NCI-H1105 (cell line): ENCODE measurements at places on chromosomes 7 and 10.

DNA sequence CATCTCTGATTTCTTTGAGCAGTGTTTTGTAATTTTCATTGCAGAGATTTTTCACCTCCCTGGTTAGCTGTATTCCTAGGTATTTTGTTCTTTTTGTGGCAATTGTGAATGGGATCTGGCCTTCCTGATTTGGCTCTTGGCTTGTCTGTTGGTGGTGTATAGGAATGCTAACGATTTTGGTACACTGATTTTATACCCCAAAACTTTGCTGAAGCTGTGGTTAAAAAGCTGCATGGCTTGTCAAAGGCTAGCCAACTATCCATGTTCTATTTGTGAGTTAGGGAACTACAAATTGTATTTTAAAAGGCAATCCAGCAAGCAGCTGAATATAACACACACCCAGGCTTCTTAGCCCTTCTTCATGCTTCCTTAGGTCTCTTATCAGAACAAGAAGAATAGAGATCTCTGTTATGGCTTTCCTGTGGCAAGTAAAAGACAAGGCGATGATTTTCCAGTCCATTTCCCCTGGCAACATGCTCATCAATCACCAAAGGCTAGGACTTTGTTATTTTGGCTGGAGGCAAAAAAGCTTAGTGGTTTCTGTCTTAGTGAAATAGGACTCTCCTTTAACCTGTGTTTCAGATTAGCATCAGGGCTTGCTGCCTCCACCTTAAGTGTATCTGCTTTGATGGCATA, 77.5 kb downstream of the CDK6 start:
- no peak for DNase-seq

DNA sequence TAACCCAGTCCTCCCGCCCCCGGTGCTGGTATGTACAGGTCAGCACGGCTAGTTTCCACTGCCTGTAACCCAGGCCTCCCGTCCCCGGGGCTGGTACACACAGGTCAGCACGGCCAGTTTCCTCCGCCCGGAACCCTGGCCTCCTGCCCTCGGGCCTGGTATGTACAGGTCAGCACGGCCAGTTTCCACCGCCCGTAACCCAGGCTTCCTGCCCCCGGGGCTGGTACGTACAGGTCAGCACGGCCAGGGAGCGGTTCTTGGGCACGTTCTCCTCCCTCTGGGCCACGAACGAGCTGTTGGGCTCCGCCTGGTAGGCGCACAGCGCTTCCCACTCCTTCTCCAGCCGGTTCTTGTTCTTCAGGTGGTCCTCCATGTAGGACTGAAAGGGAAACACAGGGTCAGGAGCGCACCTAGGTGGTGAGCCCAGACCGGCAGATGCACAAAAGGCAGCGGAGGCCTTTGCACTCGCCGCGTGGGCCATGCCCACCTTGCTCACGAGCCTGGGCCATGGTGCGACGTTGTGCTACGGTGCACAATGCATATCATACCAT, 284.4 kb downstream of the DNAJB6 start:
- no peak for DNase-seq

DNA sequence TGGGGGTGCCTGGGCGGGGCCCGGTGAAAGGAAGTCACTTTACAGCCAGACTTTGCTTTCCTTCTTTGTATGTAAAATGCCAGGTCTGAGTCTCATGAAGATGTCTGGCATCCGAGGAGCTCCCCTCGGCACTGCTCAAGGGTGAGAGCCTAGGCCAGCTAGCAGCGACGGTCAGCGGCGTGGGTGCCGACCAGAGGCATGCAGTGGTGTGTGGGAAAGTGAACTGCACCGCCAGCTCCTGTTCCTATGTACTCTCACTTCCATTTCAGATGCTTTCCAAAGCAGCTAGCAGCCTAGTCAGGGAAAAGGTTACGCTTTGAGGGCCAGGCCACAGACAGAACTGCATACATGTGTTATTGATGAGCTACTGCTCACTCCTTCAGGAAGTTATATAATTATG, 172.8 kb downstream of the ZMYND11 start:
- DNase-seq: no peak

DNA sequence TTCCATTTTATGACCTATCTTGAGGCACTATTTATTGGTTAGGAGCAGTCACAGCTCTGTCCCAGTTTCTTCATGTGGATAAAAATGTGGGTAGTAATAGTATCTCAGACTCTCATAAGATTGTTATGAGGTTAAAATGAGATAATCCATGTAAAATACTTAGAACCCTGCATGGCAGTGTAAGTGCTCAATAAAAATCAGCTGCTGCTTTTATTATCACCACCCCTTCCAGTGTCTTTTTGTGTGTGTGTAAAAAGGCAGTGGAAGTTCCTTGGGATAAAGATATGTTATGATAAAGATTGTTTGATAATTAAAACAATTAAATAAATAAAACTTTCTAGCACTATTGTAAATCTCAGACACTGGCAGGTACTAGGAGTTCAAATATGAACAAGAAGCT, 15.5 kb downstream of the TES start:
- DNase-seq: no peak

- DNase-seq: no peak
Observed at GRCh38 chr7:81007051-81007450, 88.2 kb upstream of the SEMA3C start.

GRCh38 chr7:106019470-106019820, 56.4 kb downstream of the CDHR3 start:
- DNase-seq: peak; percentile 65

- DNase-seq: no peak
Observed at GRCh38 chr10:103958996-103959395, 7.9 kb upstream of the SLK start.

DNA sequence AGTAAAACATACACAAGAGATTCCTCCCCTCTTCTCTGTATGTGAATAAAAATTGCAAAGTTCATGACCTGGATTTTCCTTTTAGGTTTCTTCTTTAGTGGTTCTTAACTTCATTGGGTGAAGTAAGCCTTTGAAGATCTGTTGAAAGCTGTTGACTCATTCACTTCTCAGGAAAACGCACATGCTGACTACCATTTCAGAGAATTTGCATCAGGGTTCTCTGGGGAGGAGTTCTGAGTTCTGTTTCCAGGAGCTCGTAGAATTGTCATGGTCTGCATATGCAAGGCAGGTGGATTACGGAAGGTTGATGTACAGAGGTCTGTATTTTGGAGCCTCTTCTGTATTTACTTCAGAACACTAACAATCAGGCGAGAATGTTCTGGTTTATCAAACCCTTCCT, 962 bp upstream of the SLC26A4 start:
- DNase-seq: no peak

DNA sequence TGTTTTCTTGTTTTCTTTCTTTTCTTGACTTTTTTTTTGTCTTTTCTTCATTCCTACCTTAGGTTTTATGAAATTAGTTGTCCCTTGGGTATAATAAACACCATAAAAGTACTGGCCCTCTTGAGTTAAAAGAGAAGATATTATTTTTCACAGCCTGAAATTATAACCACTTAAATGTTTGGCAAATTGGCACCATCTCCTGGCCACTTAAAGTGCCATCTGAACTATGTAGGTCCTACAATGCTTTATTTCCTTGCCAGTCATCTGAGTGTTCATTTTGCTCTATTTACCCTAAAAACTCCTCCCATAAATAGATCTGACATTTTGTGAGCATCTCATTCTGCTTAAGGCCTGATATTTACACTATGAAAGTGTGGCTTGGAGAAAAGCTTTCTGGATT, 98.9 kb upstream of the PRKCQ start:
- DNase-seq: no peak

- no peak for DNase-seq
Observed at GRCh38 chr10:24703700-24704099, 20.0 kb downstream of the ARHGAP21 start.

- DNase-seq: no peak
Observed at GRCh38 chr10:109887243-109887642, 36.1 kb downstream of the XPNPEP1 start.

DNA sequence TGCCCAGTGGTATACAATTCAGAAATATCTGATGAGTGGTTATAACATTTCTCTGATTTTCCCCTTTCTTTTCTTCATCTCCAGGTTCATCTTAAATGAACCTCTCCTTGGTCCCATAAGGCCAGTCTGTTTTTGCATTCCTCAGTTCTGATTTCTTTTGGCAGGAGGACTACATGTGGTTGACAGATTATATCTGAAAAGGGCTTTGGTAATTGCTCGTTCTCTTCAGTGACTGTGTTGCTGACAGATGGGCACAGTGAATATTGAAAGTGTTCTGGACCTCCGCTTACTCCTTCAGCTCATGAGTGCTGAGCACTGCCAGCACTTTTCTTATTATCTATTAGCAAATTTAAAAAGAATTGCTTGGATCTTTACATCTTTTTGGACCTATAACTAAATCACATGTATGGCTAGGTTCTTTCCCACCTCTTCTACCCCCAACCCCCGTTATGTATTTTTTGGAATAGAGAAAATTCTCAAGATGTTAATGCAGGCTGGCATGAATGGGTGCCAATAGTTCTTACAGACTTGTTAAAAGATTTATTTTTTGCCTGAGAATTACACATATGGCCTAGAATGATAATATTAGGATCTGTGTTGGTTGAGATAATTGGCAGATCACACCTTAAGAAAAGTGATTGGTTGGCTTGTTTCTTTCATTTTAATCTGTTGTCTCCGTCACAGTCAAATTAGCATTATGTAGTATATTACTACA, 323.0 kb downstream of the EXOC4 start:
- DNase-seq: no peak

DNA sequence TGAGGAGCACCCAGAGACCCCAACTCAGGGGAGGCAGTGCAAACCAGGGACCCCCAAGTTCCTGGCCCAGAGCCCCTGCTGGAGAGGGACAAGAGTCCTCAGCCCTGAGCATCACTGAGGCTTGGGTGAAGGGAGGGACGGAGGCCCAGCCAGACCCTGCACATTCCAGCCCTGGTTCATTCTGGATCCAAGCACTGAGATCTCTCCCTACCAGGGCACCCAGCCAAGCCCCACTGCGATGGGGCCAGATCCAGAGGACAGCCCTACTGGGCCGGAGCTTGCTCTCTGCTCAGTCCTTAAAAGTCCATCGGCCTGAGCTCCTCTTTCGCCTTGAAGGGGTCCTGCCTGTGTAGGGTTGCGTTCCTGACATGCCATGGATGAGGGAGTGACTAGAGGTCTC, 40.5 kb upstream of the RABGEF1 start:
- DNase-seq: no peak

- DNase-seq: peak; percentile 90
Observed at GRCh38 chr7:91286432-91286831, 22.2 kb downstream of the FZD1 start.

GRCh38 chr10:5659702-5660528, 6.5 kb downstream of the ASB13 start:
- no peak for DNase-seq

GRCh38 chr7:140677496-140677895, 4.8 kb downstream of the ADCK2 start:
- no peak for DNase-seq

DNA sequence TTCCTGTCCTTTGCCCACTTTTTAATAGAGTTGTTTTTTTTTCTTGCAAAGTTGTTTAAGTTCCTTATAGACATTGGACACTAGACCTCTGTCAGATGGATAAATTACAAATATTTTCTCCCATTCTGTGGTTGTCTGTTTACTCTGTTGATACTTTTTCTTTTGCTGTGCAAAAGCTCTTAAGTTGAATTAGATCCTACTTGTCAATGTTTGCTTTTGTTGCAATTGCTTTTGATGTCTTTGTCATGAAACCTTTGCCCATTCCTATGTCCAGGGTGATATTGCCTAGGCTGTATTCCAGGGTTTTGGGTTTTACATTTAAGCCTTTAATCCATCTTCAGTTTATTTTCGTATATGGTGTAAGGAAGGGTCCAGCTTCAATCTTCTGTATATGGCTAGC, 76.9 kb upstream of the AGR3 start:
- DNase-seq: no peak

- DNase-seq: no peak
Observed at GRCh38 chr10:10788761-10789160, 228.9 kb upstream of the CELF2 start.

GRCh38 chr7:101606498-101606923, 22.6 kb downstream of the MYL10 start:
- no peak for DNase-seq

- no peak for DNase-seq
Observed at GRCh38 chr7:95716357-95717122, 55.8 kb upstream of the DYNC1I1 start.

- DNase-seq: no peak
Observed at GRCh38 chr7:37476428-37476827, 27.8 kb upstream of the ELMO1 start.

DNA sequence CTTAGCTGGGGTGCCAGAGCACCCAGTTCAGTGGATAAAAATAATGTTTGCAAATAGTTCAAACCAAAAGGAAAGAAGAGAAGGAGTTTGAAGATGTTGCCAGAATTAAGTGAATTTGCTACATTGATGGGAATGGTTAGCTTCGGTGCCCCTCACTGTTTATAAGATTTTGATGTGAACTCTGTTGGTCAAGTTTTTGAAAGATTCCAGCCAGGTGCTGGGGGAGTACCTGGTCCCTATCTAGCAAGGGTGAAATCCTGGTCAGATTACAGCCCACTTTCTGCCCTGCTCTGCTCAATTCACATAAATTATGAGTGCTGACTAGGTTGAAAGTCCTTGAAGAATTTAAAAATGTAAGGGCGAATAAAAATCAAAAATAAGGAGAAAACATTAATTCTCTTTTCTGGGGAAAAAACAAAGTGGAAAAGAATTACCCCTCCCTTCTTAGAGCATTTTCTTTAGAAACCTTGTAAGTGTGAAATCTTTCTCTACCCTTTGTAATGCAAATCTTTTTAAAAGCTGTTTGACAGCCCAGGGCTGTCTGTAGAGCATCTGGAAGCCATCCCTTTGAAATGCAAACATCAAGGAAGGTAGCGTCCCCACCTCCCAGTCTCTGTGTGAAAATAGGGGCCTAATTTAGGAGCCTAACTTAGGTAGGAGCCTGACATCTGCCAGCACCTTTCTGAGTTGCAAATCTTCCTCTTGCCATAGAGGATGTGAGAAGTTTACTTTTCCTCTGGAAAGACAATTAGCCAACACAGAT, 1.4 kb upstream of the GIMAP5 start:
- no peak for DNase-seq

DNA sequence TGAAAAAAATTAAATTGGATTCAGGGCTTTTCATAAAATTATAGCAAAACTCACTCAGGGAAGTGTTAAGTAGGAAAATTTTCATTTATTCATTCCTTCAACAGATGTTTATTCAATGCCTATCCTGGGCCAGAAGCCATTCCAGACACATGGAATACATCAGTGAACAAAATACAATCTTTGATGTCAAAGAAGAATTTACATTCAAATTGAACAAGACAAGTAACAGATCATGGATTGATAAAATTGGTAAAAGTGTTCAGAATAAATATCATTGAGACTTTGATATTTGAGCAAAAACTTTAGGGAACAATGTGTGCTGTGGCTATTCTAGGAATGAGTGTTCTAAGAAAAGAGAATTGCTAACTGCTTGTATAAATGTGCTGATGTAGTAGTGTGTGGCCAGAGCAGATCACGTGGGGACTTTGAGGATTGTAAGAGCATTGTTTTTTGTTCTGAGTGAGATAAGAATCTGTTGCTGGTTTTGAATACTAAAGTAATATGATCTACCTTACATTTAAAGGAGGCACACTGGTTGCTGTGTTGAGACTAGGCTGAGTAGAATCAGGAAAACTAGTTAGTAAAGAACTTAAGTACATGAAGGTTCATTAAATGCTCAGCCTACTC, 957.2 kb downstream of the PCDH15 start:
- no peak for DNase-seq
